ENCODE measurements at places on chromosomes 5 and 9.

DNA sequence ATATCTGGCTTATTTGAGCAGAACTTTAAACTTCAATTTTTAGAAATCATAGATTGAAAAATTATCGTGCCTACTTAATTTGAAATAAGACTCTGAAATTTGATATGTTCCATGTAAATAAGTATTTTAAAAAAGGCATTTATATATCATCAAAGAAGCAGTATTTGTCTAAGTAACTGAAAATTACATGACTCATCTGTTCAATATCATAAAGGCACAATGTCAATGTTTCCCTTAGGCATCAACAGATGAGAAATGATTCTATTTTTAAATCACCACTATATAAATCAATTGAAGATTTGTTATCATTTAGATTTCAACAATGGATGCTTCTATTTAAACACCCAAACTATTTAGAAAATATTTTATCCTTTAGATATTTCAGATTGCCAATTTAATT is 142.9 kb upstream of the POU5F2 start:
- DNase-seq = no peak

- DNase-seq = no peak
Measured at GRCh38 chr5:15943487-15943886, 236.1 kb downstream of the MARCHF11 start.

DNA sequence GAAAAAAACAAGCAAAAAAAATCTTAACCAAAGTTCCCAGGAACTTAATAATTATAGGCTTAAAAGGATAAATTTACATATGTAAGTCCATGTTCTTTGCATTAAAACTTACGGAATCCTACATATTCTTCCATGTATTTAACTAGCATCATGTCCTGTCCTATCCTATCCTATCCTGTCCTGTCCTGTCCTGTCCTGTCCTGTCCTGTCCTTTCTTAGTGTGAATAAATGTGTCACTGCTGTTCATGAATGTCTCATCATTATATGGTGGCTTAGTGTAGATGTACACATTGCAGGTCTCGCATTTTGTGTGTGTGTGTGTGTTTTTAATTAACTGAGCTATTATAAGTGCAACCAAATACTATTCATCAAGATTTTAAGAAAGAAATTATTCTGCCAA is 90.0 kb downstream of the TMEM167A start:
- no peak for DNase-seq

- DNase-seq = no peak
Measured at GRCh38 chr5:138660051-138660572, 84.9 kb upstream of the HSPA9 start.

GRCh38 chr9:129462360-129462759 is 158.5 kb downstream of the C9orf50 start:
- DNase-seq = no peak

DNA sequence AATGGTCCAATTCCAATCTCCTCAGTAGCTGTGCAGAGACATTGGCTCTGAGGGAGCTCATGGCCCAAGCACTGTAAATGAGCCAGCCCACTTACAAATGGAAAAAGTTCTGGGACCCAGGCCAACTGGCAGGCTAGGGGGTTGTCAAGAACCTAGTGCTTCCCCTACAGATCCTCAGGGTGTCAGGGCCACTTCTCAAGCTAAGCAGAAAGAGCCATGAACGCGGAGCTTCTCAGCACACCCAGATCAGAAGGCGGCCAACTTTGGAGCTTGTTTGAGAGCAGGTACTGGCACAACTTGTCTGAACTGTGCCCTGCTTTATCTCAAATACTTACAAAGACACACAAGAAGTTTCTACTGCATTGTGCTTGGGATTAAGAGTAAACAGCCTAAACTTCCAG is 17.5 kb downstream of the TLE1 start:
- DNase-seq = no peak

- DNase-seq = no peak
Measured at GRCh38 chr5:54254482-54255198, 55.7 kb downstream of the ARL15 start.

Data from RPMI8226 (cell line).